ENCODE measurements at places on chromosomes 12 and 14.

DNA sequence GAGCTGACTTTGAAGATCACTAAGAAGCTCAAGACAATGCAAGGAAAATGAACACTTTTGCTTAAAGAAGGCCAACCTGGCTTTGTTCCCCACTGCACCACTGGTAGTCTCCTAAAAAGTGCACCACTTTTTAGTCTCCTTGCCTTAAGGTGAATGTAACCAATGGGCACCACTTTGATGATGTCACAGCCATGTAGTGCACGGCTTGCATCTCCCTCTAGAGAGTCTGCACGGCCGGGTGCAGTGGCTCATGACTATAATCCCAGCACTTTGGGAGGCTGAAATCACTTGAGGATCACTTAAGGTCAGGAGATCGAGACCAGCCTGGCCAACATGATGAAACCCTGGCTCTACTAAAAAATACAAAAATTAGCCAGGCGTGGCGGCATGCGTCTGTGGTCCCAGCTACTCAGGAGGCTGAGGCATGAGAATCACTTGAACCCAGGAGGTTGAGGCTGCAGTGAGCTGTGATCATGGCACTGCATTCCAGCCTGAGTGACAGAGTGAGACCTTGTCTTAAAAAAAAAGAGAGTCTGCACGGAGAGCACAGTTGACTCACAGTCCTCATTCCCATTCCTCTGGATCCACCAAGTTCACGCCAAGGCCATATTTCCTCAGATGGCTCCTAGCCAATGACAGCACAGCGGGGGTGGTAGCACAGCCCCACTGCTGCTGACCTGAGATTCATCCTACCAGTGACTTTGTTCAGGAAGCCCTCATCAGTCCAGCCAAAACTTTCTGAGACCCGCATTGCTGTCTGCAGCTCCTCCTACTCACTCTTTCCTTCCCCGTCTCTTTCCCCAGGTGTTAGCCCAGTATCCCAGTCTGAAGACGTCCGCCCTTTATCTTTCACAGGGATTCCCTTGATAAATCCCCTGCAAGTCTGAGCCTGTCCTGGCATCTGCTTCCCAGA is 16.5 kb upstream of the IFT81 start:
- DNase-seq: peak; percentile 43

DNA sequence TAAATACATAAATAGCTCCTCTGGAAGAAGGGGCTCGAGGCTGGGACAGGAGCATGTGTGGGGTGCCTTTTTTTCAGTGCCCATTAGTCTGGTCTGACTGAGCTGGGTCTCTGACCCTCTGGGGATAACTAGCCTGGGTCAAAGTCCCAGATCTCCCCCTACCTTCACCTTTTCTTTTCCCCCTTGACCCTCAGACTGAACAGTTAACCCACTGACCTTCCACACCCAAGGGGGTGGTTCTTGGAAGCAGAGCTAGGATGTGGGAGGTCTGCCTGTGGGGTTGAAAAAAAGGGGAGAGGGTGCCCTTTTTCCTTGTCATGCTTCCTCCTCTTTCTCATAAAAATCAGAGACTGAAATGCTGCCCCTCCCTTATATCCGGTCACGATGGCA is 925 bp upstream of the GLI1 start:
- no peak for DNase-seq

- DNase-seq: peak; percentile 79
Measured at GRCh38 chr14:88323086-88323522, at the start of gene KCNK10. Gene KCNK10, minus strand, starts transcription at chr14:88323269. Its CDS starts 471 bp downstream, at chr14:88322798.

- no peak for DNase-seq
Measured at GRCh38 chr14:90871605-90872233, 55.5 kb upstream of the TTC7B start.

DNA sequence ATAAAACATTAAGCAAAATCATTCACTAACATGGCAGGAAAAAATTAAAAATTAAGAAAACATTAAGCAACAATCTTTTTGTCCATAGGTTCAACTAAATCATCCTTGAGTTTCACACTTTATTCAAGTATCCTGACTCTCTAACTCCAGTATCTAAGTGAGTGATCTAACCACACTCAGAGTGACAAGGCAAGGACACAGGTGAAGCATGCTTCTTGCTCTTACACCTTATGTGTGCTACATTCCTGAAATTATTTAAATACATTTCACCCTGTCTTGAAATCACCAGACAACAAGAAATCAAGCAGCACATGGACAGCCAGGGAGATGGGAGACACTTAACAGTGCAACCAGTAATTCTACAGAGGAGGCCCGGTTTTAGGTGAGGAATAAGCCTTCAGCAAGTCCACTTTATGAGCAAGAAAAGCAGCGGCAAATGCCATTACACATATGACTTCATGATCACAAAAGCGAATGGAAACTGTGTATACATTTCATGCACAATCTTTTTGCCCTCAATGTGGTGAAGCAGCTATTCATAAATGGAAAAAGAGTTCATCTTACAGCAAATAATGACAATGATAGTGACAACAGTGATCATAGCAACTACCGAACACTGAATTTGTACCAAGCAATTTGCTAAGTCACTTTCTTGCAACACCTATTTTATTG is 37.4 kb downstream of the PHLDA1 start:
- no peak for DNase-seq
